ENCODE measurements at places on chromosomes 3 and 15. TPM values are rescaled to one million over a fixed set of nuclear protein-coding genes. Genes with fewer than 3 reads are reported as not detected.

- no peak for DNase-seq
Measured at GRCh38 chr15:28019594-28020309, 79.4 kb downstream of the OCA2 start.

- DNase-seq = no peak
Measured at GRCh38 chr15:65963358-65963757, 94.1 kb downstream of the RAB11A start.

The TMEM115 gene
- 18.7 TPM for total RNA-seq

GRCh38 chr3:68664276-68664675 is 268.1 kb downstream of the TAFA4 start:
- no peak for DNase-seq

- no peak for DNase-seq
Measured at GRCh38 chr15:29689287-29689986, 132.8 kb downstream of the TJP1 start.

The MFAP1 gene
- 7.0 TPM for total RNA-seq

DNA sequence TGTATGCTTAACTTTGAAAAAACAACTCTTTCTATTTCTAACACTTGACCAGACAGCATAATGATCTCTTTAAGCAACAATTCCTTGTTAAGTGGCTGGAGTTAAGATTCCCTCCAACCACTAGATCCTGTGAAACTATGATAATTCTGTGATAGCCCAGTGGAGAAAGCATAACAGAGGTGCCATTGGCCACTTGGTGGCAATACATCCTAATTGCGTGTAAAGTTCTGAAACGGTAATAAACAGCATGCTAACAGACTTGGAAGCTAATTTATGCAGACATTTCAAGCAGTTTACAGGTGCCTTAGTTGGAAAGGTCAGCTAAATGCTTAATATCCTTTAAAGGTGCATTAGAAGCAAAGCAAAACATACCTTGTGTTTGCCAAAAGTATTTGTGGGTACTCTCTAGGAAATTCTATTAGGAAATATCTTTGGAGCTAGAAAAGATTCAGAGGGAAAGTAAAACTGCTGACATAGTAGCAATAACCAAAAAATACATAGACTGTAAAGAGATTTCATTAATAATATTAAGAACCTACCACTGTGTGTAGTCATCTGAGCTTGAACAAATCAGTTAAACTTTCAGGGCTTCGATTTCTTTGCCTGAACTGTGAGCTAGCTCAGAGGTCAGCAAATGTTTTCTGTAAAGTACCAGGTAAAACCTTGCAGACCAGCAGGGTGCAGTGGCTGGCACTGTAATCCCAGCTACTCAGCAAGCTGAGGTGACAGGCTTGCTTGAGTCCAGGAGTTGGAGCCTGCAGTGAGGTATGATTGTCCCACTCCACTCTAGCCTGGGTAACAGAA is 19.0 kb upstream of the CSTA start:
- peak; percentile 67 for DNase-seq

The RARRES1 gene
- total RNA-seq = 1.3 TPM
